ENCODE measurements at places on chromosomes 1 and 21. TPM values are rescaled to one million over a fixed set of nuclear protein-coding genes. Genes with fewer than 3 reads are reported as not detected.

The TBX15 gene
- polyA plus RNA-seq, result 0.42 TPM

The LCE1F gene
- polyA plus RNA-seq, result not detected

The SMIM1 gene
- 10.7 TPM for polyA plus RNA-seq

The NPL gene
- polyA plus RNA-seq, result 23.5 TPM

The OVAAL gene
- not detected for polyA plus RNA-seq

The RYR2 gene
- polyA plus RNA-seq, result 3.5 TPM

The FCMR gene
- 6.5 TPM for polyA plus RNA-seq

The CD84 gene
- polyA plus RNA-seq, result 9.6 TPM

The DRAXIN gene
- 0.12 TPM for polyA plus RNA-seq

The ROR1 gene
- 3.0 TPM for polyA plus RNA-seq

The EPHA10 gene
- polyA plus RNA-seq, result 0.05 TPM

The PRMT2 gene
- 80.9 TPM for polyA plus RNA-seq

The FCRL3 gene
- 0.32 TPM for polyA plus RNA-seq

The SPATA17 gene
- polyA plus RNA-seq, result 0.75 TPM

The TDRD5 gene
- 0.27 TPM for polyA plus RNA-seq

The ETV3L gene
- polyA plus RNA-seq, result not detected

The COL11A1 gene
- 5.2 TPM for polyA plus RNA-seq

The MLLT11 gene
- polyA plus RNA-seq, result 1.1 TPM

The ADAMTS5 gene
- 11.0 TPM for polyA plus RNA-seq

The SLC2A1 gene
- 11.7 TPM for polyA plus RNA-seq

The UBE2J2 gene
- 36.0 TPM for polyA plus RNA-seq

The UBL4B gene
- polyA plus RNA-seq, result 0.31 TPM
